ENCODE measurements at places on chromosomes 2 and 18. TPM values are rescaled to one million over a fixed set of nuclear protein-coding genes. Genes with fewer than 3 reads are reported as not detected.

GRCh38 chr2:100610381-100610831, 47.6 kb downstream of the PDCL3 start:
- peak; percentile 62 for DNase-seq

- no peak for DNase-seq
These were observed 7.4 kb upstream of the CYB5A start for GRCh38 chr18:74299162-74299561.

- DNase-seq = no peak
These were observed 75.0 kb upstream of the GATA6 start for GRCh38 chr18:22094358-22094734.

DNA sequence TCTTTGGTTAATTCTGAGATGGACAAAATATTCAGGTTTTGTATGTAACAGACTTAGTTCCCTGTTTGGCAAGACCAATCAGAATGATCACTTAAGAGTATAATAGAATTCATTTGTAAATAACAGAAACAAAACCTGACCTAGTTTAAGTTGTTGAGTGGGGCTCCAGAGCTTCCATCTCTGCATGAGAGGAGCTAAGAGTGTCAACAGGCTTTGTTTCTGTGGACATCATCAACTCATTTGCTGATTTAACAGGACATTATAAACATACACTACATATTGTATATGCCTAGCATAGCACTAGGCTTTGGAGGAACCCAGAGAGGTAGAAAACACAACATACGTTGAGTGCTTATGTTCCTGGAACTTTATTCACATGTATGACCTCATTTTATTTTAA, 75.3 kb upstream of the TRIB2 start:
- no peak for DNase-seq

GRCh38 chr2:115234737-115235136, 792.3 kb downstream of the DPP10 start:
- no peak for DNase-seq

- no peak for DNase-seq
These were observed 402.3 kb downstream of the TGIF1 start for GRCh38 chr18:3852321-3852720.

- DNase-seq = no peak
These were observed 41.6 kb upstream of the RALBP1 start for GRCh38 chr18:9433671-9434121.

GRCh38 chr2:231431606-231432005, 32.7 kb downstream of the NCL start:
- no peak for DNase-seq

The PLEKHA3 gene
- 6.5 TPM for total RNA-seq

DNA sequence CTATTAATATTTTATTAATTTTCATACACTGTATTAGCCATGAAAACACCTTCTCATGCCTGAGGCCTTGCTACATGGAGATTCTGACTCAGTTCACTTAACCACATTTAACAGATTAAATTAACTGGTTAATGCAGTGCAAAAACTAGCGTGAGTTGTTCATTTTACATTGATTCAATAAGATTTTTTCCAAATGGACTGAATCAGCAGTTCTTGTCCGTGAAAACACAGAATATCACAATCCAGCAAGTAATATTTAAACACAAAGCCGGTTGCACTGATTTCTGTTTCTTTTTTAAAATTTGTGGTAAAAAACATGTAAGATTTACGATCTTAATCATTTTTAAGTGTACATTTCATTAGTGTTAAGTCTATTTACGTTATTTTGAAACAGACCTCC, 118.2 kb upstream of the THUMPD2 start:
- no peak for DNase-seq

The RAB1A gene
- total RNA-seq = 43.2 TPM

- DNase-seq = no peak
These were observed 2.1 kb downstream of the FAM178B start for GRCh38 chr2:96984300-96984699.

The CWC22 gene
- 8.2 TPM for total RNA-seq

Measured in body of pancreas (tissue), 4 donors.